ENCODE measurements at places on chromosomes 2 and 18. TPM values are rescaled to one million over a fixed set of nuclear protein-coding genes. Genes with fewer than 3 reads are reported as not detected.

DNA sequence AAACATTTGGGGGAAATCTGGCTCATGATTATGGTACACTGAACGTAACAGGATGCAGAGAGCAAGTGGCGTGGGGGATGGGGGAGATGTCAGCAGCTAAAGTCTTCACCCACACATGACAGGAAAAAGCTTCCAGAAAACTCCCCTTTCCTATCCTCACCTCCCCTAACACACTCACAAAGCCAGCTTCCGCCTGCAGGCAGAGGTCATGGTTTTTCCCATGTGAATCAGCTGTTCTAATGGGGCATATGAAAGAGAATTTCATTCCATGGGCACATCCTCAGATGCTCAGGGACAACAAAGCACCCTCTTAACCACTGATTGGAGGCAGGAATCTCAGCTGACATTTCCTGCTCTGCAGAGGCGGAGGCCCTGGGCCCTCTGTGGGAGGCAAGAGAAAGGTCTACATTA lies 129.1 kb downstream of the TSN start:
- peaks cover 21% of the 10 kb centered on the region for H3K36me3 ChIP-seq
- H3K27me3 ChIP-seq = no peaks in the 10 kb centered on the region
- peak; percentile 49 for DNase-seq
- peaks cover 55% of the 10 kb centered on the region for H3K4me1 ChIP-seq
- peak overlapping the region; percentile 79 for H3K4me3 ChIP-seq
- peak overlapping the region; percentile 96 for H3K27ac ChIP-seq

GRCh38 chr2:148221166-148221565 lies 200.3 kb downstream of the MBD5 start:
- no peak overlapping the region for H3K4me3 ChIP-seq
- H3K36me3 ChIP-seq = peaks cover 39% of the 10 kb centered on the region
- no peak for DNase-seq

CSRNP3 gene
- total RNA-seq = 28.4 TPM

GCG gene
- total RNA-seq = 0.27 TPM
